ENCODE measurements at places on chromosomes 11 and 22. TPM values are rescaled to one million over a fixed set of nuclear protein-coding genes. Genes with fewer than 3 reads are reported as not detected.

GRCh38 chr11:123020968-123021367, 39.3 kb upstream of the BSX start:
- DNase-seq, result no peak

DNA sequence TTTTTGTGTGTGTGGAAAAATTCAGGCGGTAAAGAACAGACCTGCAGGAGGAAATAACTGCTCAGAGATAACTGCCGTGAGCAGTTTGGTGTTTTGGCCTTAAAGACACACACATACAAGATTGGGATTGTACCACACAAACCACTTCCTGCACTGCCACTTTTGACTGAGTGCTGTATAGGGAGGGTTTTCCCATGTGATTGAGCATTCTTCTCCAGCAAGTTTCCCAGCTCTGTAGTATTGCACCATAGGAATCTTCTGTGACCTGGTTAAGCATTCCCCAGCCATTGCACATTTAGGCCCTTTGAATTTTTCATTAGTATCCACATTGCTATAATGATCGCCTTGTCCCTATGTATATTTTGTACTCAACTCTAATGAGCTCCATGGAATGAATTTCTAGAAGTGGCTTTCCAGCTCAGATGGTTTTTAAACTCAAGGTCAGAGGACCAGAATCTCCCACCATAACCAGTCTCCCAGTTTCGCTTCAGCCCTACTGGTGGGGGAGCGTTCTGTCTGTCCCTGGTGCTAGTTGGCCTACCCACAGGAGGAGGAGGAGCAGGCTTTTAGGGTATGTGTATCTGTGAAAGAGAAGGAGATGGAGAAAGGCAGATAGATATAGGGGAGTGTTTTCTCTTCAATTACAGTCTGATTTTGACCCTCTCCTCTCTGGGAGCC, 9.3 kb downstream of the CD82 start:
- DNase-seq, result no peak

GRCh38 chr11:116162886-116163230, 609.9 kb downstream of the BUD13 start:
- peak; percentile 10 for DNase-seq

GRCh38 chr11:31326470-31327148, 42.9 kb downstream of the DCDC1 start:
- DNase-seq, result no peak

The MRGPRE gene
- not detected for total RNA-seq

DNA sequence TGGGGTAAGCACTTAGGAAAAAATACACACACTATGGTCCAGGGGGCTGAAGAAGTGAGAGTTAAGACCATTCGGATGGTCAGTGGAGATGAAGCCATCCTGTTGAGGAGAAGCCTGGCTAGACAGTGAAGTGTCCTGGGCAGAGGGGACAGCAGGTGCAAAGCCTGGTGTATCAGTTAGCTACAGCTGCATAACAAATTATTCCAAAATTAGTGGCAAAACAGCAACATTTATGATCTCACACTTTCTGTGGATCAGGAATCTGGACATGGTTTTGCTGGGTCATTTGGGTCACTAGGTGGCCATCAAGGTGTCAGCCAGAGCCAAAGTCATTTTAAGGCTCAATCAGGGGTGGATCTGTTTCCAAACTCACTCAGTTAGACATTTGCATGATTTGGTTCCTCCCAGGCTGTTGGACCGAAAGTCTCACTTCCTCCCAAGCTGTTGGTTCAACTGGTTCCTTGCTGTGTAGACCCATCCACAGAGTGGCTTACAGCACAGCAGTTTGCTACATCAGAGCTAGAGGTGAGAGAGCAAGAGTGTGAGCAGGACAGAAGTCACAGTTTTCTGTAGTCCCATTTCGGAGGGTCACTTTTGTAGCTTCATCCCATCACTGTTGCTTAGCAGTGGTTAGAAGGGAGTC, 80.1 kb upstream of the ALX4 start:
- DNase-seq, result no peak

The OR51I1 gene
- not detected for total RNA-seq

The ROM1 gene
- total RNA-seq, result 4.0 TPM

DNA sequence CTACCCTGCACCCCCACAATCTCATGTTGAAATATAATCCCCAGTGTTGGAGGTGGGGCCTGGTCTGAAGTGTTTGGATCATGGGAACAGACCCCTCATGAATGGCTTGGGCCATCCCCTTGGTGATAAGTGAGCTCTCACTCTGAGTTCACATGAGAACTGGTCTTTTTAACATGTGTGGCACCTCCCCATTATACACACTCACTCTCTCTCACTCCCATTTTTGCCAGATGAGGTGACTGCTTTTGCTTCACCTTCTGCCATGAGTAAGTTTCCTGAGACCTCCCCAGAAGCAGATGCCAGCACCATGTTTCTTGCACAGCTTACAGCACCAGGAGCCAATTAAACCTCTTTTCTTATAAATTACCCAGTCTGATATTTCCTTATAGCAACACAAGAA, 32.1 kb upstream of the DRD2 start:
- no peak for DNase-seq

The ARHGAP42 gene
- total RNA-seq, result 3.6 TPM

DNA sequence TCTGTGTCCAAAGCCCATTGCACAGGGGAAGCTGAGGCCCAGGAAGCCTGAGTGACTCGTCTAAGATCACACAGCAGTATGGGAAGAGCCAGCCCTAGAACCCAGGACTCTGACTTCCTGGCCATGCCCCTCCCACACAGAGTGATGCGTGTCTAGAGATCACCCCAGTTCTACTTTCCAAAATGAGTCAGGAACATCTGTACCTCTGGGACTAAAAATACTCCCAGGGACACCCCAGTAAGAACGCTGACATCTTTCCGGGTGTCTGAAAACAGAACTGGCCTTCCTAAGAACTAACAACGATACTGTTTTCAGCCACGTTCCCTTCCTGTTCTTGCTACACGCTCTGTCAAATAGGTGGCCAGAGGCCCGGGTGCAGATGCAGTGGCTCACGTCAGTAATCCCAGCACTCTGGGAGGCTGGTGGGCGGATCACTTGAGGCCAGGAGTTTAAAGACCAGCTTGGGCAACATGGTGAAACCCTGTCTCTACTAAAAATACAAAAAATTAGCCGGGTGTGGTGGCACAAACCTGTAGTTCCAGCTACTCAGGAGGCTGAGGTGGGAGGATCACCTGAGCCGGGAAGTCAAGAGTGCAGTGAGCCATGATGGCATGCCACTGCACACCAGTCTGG, 21.7 kb upstream of the PDGFB start:
- no peak for DNase-seq

GRCh38 chr11:2521081-2521732, 76.4 kb downstream of the KCNQ1 start:
- DNase-seq, result no peak

The HEPN1 gene
- total RNA-seq, result not detected

- no peak for DNase-seq
Observed at GRCh38 chr11:96207459-96208449, 135.2 kb downstream of the MAML2 start.

- DNase-seq, result no peak
Observed at GRCh38 chr11:93528252-93528651, 14.9 kb downstream of the SMCO4 start.

- no peak for DNase-seq
Observed at GRCh38 chr11:11125618-11126017, 227.4 kb downstream of the CSNK2A3 start.

GRCh38 chr11:68724293-68724692, 27.0 kb downstream of the TESMIN start:
- DNase-seq, result no peak

DNA sequence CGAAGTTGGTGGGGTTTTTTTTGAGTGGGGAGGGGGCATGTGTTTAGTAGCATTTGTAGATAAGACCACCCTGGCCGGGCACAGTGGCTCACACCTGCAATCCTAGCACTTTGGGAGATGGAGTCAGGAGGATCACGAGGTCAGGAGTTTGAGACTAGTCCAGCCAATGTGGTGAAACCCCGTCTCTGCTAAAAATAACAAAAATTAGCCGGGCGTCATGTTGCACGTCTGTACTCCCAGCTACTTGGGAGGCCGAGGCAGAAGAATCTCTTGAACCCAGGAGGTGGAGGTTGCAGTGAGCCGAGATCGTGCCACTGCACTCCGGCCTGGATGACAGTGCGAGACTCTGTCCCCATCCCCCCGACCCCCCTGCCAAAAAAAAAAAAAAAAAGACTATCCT, 34.6 kb downstream of the CECR2 start:
- DNase-seq, result no peak

DNA sequence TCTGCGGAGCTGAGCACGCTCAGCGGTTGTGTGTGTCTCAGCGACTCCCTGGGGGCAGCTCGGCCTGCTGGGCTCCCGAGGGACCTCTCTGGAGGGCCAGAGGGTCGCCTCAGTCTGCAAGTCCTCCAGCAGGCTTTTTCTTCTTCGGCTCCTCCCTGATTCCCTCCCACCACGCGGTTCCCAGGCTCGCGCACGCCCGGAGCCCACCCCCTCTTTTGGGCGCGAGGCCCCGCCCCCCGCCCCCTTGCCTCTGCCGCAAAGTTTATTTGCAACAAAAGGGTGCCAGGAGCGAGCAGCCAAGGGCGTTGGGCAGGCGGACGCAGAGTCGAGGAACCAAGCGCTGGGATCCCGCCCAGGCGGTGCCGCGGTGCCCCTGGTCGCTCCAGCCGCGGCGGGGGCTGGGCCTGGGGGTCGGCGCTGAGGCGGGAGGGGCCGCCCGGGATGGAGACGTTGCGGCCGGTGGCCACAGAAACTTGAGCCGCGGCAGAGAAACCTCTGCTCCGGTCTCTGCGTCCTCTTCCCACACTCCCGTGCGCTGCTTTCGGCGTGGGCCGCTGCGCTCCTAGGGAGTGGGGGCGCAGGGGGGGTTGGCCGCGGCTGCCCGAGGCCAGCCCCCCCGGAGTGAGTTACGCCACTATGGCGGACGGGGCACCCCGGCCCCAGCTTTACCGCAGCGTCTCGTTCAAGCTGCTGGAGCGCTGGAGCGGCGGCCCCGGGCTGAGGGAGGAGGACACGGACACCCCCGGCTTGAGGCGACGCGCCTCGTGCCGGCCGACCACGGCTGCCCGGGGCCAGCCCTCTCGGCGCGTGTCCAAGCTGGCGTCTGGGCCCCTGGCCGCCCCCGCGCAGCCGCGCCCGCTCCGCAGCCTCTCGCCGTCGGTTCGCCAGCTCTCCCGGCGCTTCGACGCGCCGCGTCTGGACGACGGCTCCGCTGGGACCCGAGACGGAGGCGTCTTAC, at the start of gene ARHGEF17:
ARHGEF17 (plus strand) TSS at position 274 of the 958 bp plus-strand sequence; CDS start at position 637, 363 bp downstream.
- peak; percentile 71 for DNase-seq

DNA sequence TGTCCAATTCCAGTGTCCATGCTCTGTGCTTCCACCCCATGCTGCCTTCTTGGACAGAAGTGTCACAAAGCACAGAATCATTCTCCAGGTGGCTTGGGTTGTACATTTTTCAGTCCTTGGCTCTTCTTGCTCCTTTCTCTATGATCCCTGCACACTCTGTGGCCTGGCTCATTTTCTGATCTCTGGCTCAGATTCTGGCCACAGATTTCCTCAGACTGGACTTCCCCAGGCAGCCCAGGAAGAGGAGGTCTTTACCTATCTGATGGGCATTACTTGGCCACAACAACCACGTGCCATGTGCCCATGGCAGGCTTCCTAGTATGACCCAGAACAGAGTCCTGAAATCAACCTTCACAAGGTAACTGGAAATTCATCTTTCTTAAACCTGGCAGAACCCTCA, 27.2 kb downstream of the SYTL2 start:
- DNase-seq, result no peak

DNA sequence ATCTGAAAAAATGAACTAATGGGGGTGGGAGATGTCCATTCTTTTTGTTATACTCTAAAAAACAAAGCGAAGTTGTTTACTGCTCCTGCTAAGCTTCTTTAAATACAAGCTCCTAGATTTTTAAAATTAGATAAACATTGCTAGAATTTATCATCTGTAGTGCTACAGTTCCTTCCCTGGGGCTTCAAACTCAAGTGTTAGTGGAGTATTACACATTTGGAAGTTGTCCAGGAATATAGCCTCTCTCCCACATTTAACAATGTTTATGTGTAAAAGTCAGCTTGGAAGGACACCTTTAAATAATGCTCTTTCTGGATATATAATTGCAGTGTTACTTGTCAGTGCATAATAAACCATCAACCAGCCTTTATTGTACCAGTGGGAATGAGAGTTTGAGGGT, 155.5 kb downstream of the SPON1 start:
- DNase-seq, result no peak

- no peak for DNase-seq
Observed at GRCh38 chr11:129386795-129387397, 11.2 kb downstream of the BARX2 start.
